Neural progenitor cell (in vitro differentiated cells): ENCODE measurements at places on chromosomes 2 and 18. TPM values are rescaled to one million over a fixed set of nuclear protein-coding genes. Genes with fewer than 3 reads are reported as not detected.

- no peaks in the 10 kb centered on the region for H3K27me3 ChIP-seq
- H3K4me3 ChIP-seq = no peak overlapping the region
Measured at GRCh38 chr2:200129721-200130462, 174.5 kb downstream of the MAIP1 start.

DNA sequence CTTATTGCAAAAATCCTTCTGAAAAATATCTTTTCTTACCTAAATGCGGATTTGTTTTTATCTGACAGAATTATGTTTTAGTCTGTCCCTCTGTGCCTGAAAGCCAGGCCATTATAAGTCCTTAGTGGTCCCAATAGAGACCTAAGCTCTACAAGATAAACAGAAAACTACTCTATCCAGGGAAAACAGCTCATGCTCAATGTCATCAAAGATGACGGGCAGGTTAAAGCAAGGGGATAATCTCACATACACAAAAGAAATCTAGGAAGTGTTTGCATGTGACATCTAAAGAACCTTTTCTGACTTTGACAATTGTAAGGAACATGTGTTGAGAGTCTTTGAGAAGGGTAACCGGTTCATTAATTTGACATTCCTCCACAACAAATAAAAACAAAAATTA, 741.1 kb upstream of the ID2 start:
- no peak overlapping the region for H3K27ac ChIP-seq
- no peak for DNase-seq
- no peaks in the 10 kb centered on the region for H3K4me1 ChIP-seq
- no peak overlapping the region for H3K4me3 ChIP-seq
- no peaks in the 10 kb centered on the region for H3K27me3 ChIP-seq

Gene SNTG2
- 1.1 and 5.5 TPM in 2 replicates for total RNA-seq

DNA sequence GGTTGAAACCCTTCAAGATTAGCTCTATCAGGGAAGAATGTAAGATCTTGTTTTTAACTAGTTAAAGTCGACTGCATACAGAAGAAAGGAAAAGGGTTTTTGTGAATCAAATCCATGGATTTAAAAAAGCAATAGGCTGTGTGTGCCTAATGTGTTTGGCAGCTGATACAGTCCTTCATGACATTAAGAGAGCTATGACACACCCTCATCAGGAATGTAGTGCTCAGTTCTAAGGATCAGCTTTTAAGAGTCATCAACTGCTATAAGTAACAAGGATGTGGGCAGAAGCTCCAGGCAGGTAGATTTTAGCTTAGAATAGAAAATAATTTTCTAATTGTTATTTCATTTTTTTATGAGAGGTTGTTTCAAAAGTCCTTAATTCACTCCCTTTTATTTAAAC, 52.9 kb downstream of the PPP1R1C start:
- no peak overlapping the region for H3K27ac ChIP-seq
- no peak overlapping the region for H3K4me3 ChIP-seq
- no peaks in the 10 kb centered on the region for H3K36me3 ChIP-seq

Gene NCKAP5
- 0.43 and 0.47 TPM in 2 replicates for total RNA-seq

Gene CRYGD
- not detected in 2 replicates for total RNA-seq

DNA sequence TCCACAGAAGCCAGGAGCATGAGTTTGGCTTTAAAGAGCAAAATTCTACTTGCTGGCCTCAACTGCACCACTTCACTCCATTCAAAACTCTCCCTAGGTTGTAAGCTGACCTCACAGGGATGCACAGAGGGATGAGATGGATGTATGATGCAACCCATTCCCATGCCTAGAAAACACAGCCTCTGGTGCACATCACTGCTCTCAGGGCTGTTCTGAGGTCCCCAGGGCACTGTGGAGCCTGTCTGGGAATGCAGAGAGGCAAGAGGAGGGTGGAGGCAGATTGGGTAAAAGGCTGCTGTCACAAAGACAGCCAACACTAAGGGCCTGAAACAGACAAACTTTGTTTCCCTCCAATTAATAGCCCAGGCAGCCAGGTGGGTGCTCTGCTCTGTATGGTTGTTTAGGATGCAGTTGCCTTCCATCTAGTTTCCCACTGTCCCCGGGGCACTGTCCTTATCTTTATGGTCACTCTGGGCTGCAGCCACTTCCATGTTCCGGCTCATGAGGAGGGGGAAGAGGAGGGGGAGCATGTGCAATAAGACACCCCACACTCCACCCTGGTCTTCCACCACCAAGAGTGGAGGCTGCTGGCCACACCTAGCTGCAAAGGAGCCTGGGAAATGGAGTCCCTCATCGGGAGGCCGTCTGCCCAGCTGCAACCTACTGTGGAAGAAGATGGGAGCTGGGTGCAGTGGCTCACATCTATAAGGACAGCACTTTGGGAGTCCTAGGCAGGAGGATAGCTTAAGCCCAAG, 7.0 kb downstream of the GPR45 start:
- DNase-seq = no peak
- H3K27ac ChIP-seq = no peak overlapping the region
- no peaks in the 10 kb centered on the region for H3K4me1 ChIP-seq
- no peak overlapping the region for H3K4me3 ChIP-seq
- H3K36me3 ChIP-seq = no peaks in the 10 kb centered on the region
- no peaks in the 10 kb centered on the region for H3K27me3 ChIP-seq

- no peaks in the 10 kb centered on the region for H3K27me3 ChIP-seq
- no peaks in the 10 kb centered on the region for H3K36me3 ChIP-seq
- no peaks in the 10 kb centered on the region for H3K4me1 ChIP-seq
- H3K4me3 ChIP-seq = no peak overlapping the region
- no peak overlapping the region for H3K27ac ChIP-seq
Measured at GRCh38 chr2:127577973-127578372, 42.5 kb downstream of the MYO7B start.

DNA sequence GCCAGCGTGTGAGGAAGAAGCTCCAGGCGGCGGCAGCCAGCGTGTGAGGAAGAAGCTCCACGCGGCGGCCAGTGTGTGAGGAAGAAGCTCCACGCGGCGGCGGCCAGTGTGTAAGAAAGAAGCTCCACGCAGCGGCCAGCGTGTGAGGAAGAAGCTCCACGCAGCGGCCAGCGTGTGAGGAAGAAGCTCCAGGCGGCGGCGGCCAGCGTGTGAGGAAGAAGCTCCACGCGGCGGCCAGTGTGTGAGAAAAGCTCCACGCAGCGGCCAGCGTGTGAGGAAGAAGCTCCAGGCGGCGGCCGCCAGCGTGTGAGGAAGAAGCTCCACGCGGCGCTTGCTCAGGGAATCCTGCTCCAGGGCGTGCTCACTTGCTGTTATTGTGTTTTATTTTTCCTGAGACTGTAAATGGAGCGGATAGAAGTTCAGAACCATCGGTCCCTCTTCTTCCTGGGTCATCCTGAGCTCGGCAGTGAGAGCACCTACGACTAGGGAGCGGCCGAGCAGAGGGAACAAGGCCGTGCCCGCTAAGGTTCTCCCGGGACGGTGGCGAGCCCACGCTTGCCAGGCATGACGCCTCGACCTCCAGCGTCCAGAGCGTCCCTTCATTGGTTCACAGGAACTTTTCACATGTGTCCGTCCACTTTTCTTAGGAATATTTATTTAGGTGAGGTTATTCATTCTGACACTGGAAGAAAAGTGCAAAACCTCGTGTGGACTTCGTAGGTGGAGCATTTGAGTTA, 94.2 kb downstream of the TMEM18 start:
- peaks cover 24% of the 10 kb centered on the region for H3K4me1 ChIP-seq
- no peaks in the 10 kb centered on the region for H3K36me3 ChIP-seq
- H3K27ac ChIP-seq = no peak overlapping the region
- no peaks in the 10 kb centered on the region for H3K27me3 ChIP-seq
- DNase-seq = no peak

Gene CDH19
- not detected in 2 replicates for total RNA-seq

Gene L3MBTL4
- total RNA-seq = 0.31 and 0.34 TPM in 2 replicates

- no peak overlapping the region for H3K4me3 ChIP-seq
- H3K27ac ChIP-seq = no peak overlapping the region
- no peaks in the 10 kb centered on the region for H3K36me3 ChIP-seq
- no peaks in the 10 kb centered on the region for H3K27me3 ChIP-seq
- peaks cover 73% of the 10 kb centered on the region for H3K4me1 ChIP-seq
Measured at GRCh38 chr18:55404136-55404830, 183.7 kb downstream of the TCF4 start.
